ENCODE measurements at places on chromosomes 2 and 18.

DNA sequence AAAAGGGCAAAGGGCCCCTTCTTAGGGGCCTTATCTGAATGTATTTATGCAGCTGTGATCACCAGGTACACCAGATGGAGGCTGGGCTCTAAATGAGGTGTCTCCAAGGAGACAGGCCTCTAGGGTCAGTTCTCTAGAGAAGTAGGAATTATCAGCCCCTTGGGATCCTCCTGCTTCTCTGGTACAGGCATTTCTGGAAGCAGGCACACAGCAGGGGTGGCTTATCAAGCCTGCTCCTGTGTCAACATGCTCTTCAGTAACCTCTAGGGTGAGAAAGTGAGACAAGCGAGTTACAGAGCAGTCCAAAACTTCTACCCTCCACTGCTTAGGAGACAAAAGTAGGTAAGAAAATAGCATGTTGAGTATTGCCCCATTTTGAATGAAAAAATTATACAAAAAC, 13.8 kb downstream of the TPGS2 start:
- DNase-seq = no peak

DNA sequence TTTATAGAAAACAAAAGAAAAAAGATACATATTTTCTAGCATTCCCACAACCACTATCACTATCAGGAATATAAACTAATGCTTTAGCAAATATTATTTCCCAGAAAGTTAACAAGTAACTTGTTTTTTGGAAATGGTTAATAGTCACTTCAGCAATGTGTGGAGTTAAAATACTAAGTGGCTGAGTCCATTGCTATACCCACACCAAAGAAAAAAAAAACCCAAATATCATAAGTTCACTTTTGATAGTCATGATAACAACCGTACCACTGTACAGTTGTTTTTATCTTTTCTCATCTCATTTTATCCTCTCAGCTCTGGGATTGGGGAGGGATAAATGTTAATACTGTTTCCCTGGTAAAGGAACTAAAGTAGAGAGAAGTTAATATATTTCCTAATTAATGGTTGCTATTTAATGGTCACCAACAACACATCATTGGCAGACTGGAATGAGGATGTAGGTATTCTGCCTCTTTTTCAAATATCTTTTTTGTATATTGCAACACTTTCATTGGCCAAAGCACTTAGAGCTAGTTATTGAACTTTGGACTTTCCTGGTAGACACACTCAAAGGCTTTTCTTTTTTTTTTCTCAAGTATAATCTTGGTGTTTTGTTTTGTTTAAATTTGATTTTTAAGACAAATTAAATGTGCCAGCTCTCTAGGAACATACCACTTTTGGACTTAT, 18.4 kb upstream of the KANSL1L start:
- DNase-seq = no peak

- no peak for DNase-seq
Observed at GRCh38 chr2:209864716-209865295, 93.2 kb downstream of the UNC80 start.

- no peak for DNase-seq
Observed at GRCh38 chr18:69250305-69251151, 150.2 kb upstream of the DOK6 start.

GRCh38 chr2:12709207-12709522, 7.6 kb upstream of the TRIB2 start:
- no peak for DNase-seq

DNA sequence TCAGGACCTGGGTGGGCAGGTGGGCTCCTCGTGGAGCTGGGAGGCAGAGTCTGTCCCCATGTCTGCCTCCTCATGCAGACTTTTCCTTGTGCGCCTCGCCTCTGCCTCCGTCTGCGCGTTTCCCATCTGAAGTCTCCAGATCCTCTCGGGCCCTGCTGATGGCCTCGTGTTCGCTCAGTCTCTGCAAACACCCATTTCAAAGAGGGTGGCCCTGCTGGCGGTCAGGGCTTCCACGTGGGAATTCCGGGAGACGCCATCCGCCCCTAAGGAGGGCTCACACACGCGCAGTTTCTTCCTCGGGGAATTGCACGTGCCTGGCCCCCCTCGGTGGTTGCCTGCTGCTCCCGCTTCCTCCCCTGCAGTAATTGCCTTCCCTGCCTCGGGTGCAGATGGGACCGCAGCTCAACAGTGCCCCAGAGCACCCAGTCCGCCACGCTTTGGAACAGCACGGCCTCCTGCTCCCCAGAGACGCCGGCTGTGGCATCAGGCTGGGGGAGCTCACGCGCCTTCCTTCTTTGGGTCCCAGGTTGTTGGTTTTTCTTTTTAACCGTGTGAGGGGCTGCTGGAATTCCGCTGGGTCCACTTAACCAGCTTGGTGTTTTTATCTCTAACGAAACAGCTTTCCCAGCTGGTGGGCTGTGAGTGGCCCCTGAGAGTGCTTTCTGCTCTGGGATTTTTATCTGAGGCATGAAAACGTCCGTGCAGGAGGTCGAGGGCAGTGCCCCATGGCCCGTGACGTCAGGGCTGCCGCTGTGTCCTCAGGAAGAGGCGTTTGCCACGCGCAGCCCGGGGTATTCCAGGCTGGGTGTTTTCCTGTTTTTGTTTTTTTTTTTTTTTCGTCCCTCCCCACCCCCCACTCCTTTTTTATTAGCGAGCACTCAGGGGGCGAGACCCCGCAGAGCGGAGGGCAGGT, 16.1 kb downstream of the NFATC1 start:
- DNase-seq = no peak

Data from SHP77 treated with DMSO at 0.1 percent for 48 hours (cell line).